ENCODE measurements at places on chromosomes 2 and 18.

DNA sequence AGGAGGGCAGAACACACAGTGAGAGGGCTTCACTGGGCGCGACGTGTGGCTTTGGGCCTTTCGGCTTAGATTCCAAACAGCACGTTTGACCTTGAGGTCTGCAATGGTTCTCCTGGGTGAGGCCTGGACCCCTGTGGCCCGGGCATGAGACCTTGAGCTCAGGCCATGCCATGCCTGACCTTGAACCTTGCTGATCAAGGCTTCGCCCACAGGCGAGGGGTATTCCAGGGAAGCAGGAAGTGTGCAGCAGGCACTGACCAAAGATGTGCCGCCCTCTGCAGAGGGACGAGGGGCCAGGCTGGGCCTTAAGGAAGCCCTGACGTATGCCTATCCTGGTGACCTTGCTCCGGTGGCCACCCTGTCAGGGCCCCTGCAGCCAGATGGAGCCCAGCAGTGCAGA lies 178.3 kb upstream of the HDAC4 start:
- no peak for DNase-seq

DNA sequence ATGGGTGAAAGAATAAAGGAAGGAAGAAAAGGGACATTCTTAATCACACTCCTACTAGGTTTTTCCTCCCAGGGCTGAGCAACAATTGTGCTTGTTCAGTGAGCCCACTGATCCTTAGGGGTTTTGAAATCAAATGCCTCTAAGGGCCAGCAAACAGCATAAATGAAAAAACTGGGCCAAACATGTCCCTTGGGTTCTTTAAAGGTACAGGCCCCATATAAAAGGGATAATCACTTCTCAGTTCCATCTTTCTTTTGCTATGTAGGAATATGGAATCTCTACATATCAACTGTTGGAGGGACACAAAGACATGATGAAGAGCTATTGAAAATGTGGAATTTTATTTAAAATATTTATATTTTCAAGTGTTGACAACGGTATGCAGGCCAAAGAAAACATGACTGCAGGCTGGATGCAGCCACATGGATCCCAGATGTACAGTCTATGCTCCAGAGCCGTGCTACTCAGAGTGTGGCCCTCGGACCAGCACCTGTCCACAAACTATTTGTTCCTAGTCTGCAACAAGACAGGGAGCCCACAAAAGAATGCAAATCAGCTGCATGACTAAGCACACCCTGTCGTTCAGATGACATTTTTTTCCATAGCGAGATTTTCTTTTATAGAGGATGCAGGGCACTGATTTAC lies 110.0 kb downstream of the CDH20 start:
- no peak for DNase-seq

- DNase-seq, result no peak
Measured at GRCh38 chr2:165909466-165909865, 44.1 kb downstream of the TTC21B start.

- no peak for DNase-seq
Measured at GRCh38 chr2:220962556-220962955, 609.5 kb downstream of the EPHA4 start.

DNA sequence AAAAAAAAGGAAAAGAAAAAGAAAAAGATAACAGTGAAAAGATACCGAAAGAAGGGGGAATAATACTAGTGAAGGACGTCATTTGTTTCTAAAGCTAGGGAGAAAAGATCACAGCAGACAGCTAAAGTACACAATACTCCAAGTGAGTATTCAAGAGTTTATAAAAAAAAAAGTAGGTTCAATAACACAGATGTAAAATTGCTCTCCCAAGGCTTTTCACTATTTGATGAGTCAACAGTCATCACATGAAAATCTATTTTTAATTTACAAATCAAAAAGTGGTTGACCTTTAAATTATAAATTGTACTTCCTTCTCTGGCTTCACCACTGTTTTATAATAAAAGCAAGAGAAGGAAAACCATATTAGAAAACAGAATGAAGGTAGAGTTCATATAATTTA lies 144.0 kb downstream of the ZRANB3 start:
- DNase-seq, result no peak

DNA sequence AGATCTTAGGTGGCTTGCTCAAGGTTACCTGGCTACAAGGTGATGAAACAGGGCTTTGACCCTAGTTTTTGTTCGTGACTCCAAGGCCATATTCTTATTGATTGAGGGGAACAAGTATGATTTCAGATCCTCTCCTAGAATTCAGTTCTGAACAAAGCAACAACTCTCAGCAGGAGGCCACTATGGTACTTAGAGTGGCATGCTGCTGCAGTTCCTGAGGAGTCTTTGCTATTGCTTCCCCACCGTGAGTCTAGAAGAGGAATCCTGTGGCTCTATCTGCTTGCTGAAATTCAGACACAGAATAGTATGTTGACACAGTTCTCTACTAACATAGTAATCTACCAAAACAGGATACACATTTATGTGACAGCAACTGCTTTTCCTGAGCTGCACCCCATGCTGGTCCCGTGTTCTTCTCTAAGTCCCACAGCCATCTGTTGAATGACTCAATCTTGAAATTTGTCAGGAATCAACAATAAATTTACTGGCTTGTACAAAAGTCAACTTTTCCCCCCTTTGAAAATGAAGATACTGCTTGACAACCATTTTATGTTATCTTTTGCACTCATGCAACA lies 4.1 kb downstream of the TGFBRAP1 start:
- peak; percentile 56 for DNase-seq

DNA sequence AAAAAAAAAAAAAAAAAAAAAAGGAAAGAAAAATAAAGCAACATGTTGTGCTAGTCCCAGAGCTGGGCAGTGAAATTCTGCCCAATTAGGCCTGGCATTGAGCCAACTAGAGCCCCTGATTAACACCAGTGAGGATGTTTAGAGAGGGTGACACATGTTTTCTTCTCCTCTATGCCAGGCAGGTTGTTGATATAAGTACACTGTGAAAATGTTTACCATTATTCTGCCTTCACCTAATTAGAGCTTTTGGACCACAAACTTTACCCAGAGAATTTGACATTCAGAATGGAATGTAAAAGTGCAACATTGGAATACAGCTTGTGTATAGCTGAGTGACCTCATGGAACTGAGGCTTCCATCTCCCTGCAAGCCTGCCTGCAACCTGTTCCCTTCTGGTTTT lies 95.9 kb upstream of the MSH2 start:
- DNase-seq, result no peak

DNA sequence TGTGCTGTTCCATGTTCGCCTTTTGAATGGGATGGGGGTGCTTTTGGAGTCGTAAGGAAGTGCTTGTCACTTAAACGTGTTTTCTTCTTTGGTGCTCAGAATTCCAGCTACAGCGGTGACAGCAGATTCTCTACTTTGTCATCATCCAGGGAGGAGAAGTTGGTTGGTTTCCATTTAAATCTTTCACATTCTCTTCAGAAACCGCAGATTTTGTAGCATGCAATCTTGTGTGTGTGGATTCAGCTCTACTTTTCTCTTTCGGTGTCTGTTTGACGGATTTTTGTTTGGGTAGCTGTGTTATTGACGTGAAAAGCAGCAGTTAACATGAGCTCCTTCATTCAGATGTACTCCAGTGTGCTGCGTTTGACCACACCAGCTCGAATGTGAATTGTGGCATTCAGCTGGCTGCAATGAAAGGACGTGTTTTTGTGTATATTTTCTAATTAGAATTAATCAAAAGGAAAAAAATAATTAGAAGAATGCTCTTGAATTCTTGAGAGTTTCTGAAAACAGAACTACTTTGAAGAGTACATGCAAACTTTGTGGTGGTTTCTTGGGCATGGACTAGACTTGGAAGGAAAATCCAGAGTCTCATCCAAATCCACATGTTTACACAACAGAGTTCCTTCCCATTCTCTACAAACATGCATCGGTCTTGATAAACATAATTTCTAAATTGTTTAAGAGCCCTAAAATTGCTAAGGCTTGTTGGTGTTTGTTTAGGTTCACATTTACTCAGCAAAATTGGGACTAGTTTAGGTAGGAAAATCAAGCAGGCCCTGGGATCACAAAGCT lies 68.7 kb upstream of the RBM44 start:
- DNase-seq, result no peak

DNA sequence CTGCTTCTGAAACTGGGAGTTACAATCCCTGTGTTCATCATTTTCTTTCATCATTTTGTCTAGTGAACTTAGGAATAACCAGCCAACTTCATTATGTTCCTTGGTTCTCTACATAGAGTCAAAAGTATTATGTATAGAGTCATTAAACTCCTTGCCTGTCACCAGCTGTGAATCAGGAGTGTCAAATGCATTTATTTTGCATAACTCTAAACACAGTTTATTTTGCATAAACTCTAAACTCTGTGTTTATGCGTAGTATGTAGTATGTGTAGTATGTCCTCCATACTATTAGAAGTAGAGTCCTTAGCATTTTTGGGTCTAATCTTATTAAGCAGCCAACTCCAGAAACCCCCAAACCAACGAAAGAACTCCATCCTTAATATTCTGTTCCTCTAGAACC lies 164.4 kb downstream of the EVA1A start:
- no peak for DNase-seq

GRCh38 chr2:224925810-224926100 lies 116.5 kb downstream of the DOCK10 start:
- no peak for DNase-seq

DNA sequence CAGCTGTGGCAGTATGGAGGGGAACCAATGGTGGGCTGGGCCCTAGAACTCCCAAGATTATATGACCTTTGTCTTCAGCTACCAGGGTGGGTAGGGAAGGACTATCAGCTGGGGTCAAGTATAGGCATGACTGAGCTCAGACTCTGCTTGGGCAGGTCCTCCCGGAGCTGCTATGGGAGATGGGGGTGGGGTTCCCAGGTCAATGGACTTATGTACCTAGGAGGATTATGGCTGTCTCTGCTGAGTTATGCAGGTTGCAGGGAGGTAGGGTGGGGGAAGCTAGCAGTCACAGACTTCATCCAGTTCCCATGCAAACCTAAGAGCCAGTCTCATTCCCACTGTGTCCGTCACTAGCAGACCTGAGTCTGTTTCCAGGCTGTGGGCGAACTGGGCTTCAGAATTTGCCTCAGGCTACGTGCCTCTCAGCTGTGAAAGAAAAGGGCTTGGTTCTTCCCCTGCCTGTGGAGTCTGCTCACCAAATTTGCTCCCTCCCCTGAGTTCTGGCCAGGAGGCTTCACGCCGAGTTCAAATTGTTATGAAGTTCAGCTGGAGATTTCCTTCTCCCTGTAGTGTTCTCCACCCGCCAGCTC lies 985.8 kb upstream of the NRXN1 start:
- no peak for DNase-seq

GRCh38 chr18:45267622-45268021 lies 347.7 kb upstream of the SLC14A2 start:
- DNase-seq, result no peak

DNA sequence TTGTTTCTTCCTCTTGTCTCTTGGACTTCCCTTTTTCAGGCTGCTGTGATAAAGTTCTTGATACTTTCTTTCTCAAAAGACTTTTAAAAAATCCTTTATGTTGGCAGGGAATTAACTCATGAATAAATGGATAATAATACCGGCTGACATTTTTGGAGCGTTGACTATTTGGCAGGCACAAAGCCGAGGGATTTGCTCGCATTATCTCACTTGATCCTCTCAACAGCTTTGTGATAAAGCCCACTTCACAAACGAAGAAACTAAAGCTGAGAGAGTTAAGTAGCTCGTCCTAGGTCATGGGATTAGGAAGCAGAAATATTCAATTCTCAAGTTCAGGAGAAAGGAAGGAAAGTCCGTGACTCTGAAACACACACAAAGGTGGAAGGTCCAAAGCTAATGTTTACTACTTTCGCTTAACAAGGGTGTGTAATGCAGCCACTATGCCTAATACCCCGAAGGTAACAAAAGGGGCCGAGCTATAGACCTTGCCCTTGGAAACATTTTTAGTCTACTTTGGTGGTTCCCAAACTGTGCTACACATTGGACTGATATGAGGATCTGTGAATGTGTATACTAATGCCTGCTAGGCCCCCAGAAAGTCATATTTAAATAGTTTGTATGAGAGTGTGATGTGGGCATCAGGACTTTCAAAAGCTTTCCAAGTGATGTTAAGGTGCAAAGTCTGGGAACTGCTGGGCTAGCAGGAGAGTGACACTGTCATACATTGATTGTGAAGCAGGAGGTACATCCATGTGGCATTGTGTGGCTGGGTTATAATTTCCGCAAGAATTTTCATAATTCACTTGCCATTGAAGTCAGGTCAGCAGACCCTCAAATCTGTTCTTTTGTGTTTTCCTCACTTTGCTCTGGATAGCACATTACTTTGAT lies 508.4 kb downstream of the PLCL1 start:
- no peak for DNase-seq

GRCh38 chr2:203396667-203397066 lies 68.5 kb downstream of the ABI2 start:
- peak; percentile 6 for DNase-seq

- DNase-seq, result no peak
Measured at GRCh38 chr2:27126252-27126710, 2.7 kb downstream of the ABHD1 start.

DNA sequence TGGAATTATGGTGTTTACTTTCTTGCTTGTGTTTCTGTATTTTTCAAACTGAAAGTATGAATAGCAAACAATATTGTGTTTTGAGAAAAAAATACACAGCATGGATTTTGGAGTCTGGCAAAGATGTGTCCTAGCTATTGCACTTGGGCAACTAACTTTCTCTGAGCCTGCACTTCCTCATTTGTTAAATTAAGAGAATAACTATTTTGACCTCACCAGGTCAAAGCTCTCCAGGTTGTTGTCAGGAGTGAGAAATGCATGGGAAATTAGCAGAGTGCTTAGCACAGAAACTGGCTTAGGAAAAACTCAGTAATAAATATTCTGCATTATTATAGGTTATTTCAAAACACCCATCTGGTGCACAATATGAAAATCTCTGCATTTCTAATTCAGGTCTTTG lies 28.2 kb downstream of the LYPD1 start:
- no peak for DNase-seq

DNA sequence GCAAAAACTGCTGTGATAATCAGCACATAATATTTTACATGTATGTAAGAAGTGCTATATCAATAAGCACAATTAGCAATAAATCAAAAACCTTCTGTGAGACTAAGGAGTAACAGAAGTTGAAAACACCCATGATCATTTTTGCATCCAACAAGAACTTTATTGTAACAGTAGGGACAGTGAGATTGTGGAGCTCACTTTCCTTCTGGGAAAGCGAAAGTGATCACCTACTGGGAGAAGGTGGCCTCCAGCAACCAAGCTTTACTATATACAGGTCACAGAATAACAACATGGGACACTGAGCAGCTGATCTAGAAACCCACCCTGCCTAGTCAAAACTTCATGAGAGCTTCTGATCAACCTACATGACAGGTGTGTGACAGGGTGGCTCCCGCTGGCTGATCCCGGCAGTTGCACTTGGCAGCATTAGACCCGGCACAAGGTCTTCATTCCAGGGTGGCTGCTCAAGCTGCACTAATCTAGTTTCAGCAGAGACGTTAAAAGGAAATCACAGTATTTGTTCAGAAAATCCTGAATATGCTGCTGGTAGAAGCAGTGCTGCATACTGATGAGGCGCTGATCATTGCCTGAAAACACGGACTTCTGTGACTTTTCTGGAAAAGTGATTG lies 63.5 kb upstream of the ARL5A start:
- no peak for DNase-seq

DNA sequence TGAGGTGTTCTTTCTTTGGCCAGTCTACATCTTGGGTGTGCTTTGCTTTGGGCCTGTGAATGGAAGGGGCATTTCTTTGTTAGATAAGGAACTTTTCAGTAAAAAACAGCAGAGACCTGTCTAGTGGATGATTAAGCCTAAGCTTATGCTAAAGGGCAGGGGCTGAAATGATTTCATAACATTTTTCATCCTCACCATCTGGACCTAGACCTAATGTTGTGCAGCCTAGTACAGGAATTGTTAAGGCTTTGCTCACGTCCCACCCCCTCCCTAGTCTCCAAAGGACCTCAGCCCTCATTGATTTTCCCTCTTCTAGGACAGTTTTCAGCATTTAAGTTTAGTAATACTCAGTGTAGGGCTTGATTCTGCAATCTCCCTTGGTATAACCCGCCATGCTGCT lies 111.8 kb downstream of the PRKCE start:
- DNase-seq, result no peak

Measured in Ammon's horn (tissue), 1 donor.